ENCODE measurements at places on chromosomes 3 and 15.

DNA sequence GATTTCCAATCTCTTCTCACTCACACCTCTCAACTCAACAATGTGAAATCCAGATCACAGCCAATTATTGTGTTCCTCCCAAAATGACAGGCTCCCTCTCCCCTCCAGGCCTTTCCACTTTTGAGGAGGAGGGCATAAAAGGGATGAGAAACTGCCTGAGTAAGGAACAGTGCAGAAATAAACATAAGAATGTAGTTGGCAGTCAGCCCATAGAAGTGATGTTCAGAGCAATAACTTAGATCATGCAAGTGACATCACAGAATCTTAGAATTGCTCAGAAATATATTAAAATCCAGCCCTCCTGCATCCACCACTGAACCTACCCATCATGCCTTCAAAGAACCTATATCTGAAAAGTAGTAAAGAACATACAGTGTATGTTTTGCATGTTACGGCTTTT lies 299.4 kb upstream of the GADL1 start:
- DNase-seq = no peak

DNA sequence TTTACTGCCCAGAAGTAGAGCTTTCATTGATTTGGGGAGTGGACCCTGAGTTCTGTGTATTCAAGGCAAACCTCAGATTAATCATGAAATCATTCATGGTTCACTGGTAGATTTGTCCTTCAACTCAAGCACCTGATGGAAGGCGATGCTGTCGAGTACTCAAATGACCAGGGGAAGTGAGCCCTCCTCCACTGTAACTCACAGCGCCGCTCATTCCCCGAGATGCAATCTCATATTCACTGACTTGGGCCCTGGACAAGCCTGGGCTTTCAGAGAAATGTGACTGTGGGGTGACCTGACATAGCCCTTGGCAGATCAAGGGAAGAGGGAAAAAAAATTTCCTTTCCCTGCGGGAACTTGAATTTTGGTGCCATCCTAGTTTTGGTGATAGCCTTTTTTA lies 156.7 kb upstream of the BHLHE40 start:
- DNase-seq = no peak

DNA sequence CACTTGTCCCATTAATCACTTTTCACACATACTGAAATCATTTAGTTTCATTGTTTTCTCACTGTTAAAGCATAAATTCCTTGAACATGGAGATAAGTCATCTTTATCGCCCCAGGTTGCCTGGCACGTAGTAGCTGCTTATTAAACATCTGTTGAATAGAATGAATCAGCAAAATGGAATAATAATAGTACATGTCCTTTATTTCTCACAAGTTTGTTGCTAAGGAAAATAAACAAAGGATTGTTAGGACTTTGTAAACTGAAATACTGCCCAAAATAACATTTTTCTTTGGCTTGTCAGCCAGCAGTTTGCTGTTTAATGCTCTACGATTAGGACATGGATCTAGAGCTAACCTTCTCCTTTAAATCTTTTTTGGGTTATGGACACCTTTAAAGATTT lies 17.9 kb downstream of the SLC35A5 start:
- DNase-seq = no peak

GRCh38 chr15:94417501-94418293 lies 186.3 kb downstream of the MCTP2 start:
- no peak for DNase-seq

- DNase-seq = no peak
These were observed 11.1 kb upstream of the PARL start for GRCh38 chr3:183895774-183896173.

Data from activated CD4-positive, alpha-beta T cell treated with anti-CD3 and anti-CD28 coated beads for 1 hour (primary cell).